ENCODE measurements at places on chromosomes 2 and 18.

DNA sequence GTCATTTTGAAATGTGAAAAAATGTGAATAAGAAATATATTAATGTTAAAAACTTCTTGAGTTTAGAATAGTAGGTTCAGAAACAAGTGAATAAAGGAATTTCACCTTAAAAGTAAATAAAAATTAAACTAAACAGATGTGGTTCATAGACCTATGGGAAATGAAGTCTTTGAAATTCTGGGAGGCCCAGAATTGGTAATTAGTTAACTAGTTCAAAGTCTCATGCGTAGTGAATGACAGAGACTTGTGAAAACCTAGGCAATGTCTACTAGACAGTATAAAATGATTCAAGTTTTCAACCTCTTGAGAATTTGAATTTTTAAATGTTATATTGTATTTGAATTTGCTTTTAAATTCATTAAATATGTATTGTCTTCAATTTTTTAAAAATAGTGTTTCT lies 32.6 kb upstream of the AAK1 start:
- H3K4me3 ChIP-seq, result no peak overlapping the region
- no peaks in the 10 kb centered on the region for H3K27me3 ChIP-seq
- no peak overlapping the region for H3K27ac ChIP-seq
- no peak for DNase-seq
- no peaks in the 10 kb centered on the region for H3K4me1 ChIP-seq
- H3K36me3 ChIP-seq, result no peaks in the 10 kb centered on the region

DNA sequence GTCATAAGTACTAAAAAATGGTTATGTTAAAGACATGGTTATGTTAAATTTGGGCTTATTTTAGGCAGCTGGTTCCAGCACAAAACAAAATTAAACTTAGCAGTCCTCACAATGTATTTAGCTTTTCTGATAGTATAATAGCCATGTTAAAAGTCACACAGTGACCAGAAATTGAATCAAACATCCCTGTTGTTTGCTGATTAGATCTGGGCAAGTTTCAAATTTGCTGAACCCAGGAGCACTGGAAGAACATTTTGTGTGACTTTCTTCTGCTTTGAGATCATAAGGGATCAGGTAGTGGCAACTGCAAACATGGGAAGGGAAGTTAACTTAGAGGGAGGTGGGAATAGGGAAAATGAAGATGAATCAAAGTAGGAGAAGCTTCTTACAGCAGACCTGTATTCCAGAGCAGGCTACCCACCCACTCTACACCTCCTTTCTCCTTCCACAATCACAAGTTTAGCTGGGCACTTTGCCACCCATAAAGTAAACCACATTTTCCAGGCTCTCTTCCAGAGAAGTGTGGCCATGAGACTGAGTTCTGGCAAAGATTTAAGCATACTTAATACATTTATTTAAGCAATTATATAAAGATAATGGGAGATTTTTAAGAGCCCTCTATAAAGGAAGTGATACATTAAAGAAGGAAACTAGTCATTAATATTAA lies 616.1 kb upstream of the LRATD1 start:
- H3K27me3 ChIP-seq, result no peaks in the 10 kb centered on the region
- DNase-seq, result no peak
- H3K4me3 ChIP-seq, result no peak overlapping the region
- no peak overlapping the region for H3K27ac ChIP-seq
- H3K4me1 ChIP-seq, result no peaks in the 10 kb centered on the region

GRCh38 chr18:48391868-48392267 lies 17.3 kb downstream of the ZBTB7C start:
- no peak for DNase-seq
- H3K4me3 ChIP-seq, result no peak overlapping the region
- H3K4me1 ChIP-seq, result no peaks in the 10 kb centered on the region

DNA sequence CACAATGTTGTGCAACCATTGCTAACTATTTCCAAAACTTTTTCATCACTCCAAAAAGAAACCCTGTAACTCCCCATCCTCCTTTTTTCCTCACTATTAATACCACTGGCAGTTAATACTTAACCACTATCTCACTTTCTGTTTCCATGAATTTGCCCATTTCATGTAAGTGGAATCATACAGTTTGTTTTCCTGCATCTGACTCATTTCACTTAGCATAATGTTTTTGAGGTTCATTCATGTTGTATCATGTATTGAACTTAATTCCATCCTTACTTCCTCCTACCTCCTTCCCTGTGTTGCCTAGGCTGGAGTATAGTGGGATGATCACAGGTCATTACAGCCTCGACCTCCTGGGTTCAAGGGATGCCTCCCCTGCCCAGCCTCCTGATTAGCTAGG lies 68.3 kb downstream of the FAM117B start:
- no peaks in the 10 kb centered on the region for H3K27me3 ChIP-seq
- H3K36me3 ChIP-seq, result no peaks in the 10 kb centered on the region
- H3K4me1 ChIP-seq, result no peaks in the 10 kb centered on the region
- no peak for DNase-seq

- H3K27me3 ChIP-seq, result 0 out of 2 replicates have a peak, but pooled peaks cover 1% of the 10 kb centered on the region
- H3K4me3 ChIP-seq, result peak overlapping the region; percentile 67
- no peak for DNase-seq
- H3K4me1 ChIP-seq, result no peaks in the 10 kb centered on the region
These were observed 1.0 kb upstream of the TUBB6 start for GRCh38 chr18:12306752-12307700.

DNA sequence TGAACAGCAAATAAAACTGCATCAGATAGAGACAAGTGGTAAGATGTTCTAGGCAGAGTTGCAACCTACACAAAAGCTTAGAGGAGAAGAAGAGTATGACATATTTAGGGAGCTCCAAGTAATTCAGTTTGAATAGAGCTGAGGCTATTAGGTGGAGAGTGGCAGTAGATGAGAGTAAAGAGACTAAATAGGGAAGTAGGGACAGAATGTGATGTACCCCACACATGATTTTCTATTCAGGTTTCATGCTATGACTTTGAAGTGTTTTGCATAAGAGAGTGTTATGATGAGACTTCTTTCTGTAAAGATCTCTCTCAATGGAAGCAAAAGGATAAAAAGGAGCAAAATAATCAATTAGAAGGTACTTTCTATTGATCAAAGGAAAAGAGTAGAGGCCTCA lies 206.8 kb upstream of the ERBB4 start:
- H3K4me1 ChIP-seq, result no peaks in the 10 kb centered on the region
- H3K36me3 ChIP-seq, result no peaks in the 10 kb centered on the region
- H3K4me3 ChIP-seq, result no peak overlapping the region
- DNase-seq, result no peak

DNA sequence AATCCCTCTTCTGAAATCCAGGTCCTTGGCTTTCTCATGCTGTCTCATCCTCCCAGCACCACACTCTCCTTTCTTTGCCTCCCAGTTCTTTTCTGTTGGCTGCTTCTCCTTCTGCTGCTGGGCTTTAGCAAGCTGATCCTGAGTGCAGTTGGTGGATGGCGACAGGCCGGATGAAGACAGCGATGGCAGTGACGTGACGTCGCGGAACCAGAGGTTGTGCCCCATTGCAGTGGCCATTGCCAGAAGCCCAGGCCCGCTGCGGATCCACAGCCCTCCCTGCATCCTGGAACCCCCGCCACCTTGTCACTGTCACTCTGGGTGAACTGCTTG lies 75.2 kb downstream of the EIPR1 start:
- H3K27ac ChIP-seq, result no peak overlapping the region
- H3K27me3 ChIP-seq, result no peaks in the 10 kb centered on the region
- H3K4me1 ChIP-seq, result peaks cover 3% of the 10 kb centered on the region
- H3K36me3 ChIP-seq, result peaks cover 8% of the 10 kb centered on the region

- DNase-seq, result no peak
- no peaks in the 10 kb centered on the region for H3K36me3 ChIP-seq
- H3K4me3 ChIP-seq, result no peak overlapping the region
- no peaks in the 10 kb centered on the region for H3K4me1 ChIP-seq
- H3K27me3 ChIP-seq, result no peaks in the 10 kb centered on the region
- no peak overlapping the region for H3K27ac ChIP-seq
These were observed 244.7 kb downstream of the NDUFA10 start for GRCh38 chr2:239780236-239780994.

- no peak for DNase-seq
- H3K27ac ChIP-seq, result no peak overlapping the region
- no peaks in the 10 kb centered on the region for H3K27me3 ChIP-seq
- no peaks in the 10 kb centered on the region for H3K36me3 ChIP-seq
- H3K4me3 ChIP-seq, result no peak overlapping the region
These were observed 7.8 kb downstream of the SULT6B1 start for GRCh38 chr2:37180640-37181039.

GRCh38 chr2:79569048-79569447 lies 56.2 kb downstream of the CTNNA2 start:
- no peaks in the 10 kb centered on the region for H3K36me3 ChIP-seq
- no peak for DNase-seq
- no peaks in the 10 kb centered on the region for H3K27me3 ChIP-seq
- H3K4me1 ChIP-seq, result no peaks in the 10 kb centered on the region
- H3K4me3 ChIP-seq, result no peak overlapping the region

GRCh38 chr2:157404363-157404762 lies 39.5 kb downstream of the CYTIP start:
- H3K27ac ChIP-seq, result no peak overlapping the region
- no peak overlapping the region for H3K4me3 ChIP-seq
- no peaks in the 10 kb centered on the region for H3K27me3 ChIP-seq

GRCh38 chr2:121066526-121066925 lies 218.5 kb downstream of the TFCP2L1 start:
- no peaks in the 10 kb centered on the region for H3K4me1 ChIP-seq
- H3K27me3 ChIP-seq, result peaks cover 3% of the 10 kb centered on the region
- DNase-seq, result no peak
- no peaks in the 10 kb centered on the region for H3K36me3 ChIP-seq
- H3K4me3 ChIP-seq, result no peak overlapping the region

GRCh38 chr2:68790600-68790999 lies 56.0 kb downstream of the ARHGAP25 start:
- H3K4me3 ChIP-seq, result no peak overlapping the region
- peaks cover 11% of the 10 kb centered on the region for H3K4me1 ChIP-seq
- H3K27ac ChIP-seq, result no peak overlapping the region
- no peaks in the 10 kb centered on the region for H3K36me3 ChIP-seq

DNA sequence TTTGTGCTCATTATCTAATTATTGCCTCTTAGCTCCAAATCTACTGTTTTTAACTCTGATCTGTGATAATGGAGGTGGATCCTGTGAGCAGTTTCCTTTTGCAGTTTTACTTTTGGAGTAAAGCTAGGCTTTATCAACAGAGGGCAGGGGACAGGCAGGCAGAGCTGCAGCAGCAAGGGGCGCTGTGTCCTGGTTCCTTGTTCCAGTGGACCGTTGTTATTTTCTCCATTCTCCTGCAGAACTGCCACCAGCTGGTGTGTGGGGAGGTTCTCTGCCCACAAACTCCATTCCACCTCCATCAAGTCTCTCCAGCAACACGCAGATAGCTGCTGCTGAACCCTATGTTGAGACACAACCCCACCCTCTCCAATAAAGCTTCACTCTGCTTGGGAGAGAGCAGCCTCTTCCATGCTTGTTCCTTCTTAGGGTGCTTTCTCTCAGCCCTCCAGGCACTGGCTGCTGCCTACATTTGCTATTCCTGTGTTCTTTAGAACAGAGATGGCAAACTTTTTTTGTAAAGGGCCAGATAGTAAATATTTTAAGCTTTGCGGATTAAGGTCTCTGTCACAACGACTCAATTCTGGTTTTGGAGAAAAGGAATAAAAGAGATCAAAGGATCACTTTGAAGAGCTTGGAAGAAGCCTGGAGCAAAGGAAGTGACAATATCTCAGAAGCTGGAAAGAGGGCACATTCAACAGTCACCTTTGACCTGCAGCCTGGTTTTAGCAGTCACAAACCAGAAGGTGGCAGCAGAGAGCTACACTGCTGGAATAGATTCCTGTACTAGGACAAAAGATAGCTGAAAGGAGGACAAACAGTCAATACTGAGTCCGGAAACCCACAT lies 208.8 kb downstream of the CCDC178 start:
- no peak overlapping the region for H3K4me3 ChIP-seq
- H3K27me3 ChIP-seq, result no peaks in the 10 kb centered on the region
- no peak overlapping the region for H3K27ac ChIP-seq
- H3K36me3 ChIP-seq, result no peaks in the 10 kb centered on the region
- H3K4me1 ChIP-seq, result no peaks in the 10 kb centered on the region
- peak; percentile 17 for DNase-seq

- no peak for DNase-seq
- no peak overlapping the region for H3K4me3 ChIP-seq
- no peaks in the 10 kb centered on the region for H3K4me1 ChIP-seq
These were observed 6.3 kb upstream of the KCNK3 start for GRCh38 chr2:26685989-26686839.

DNA sequence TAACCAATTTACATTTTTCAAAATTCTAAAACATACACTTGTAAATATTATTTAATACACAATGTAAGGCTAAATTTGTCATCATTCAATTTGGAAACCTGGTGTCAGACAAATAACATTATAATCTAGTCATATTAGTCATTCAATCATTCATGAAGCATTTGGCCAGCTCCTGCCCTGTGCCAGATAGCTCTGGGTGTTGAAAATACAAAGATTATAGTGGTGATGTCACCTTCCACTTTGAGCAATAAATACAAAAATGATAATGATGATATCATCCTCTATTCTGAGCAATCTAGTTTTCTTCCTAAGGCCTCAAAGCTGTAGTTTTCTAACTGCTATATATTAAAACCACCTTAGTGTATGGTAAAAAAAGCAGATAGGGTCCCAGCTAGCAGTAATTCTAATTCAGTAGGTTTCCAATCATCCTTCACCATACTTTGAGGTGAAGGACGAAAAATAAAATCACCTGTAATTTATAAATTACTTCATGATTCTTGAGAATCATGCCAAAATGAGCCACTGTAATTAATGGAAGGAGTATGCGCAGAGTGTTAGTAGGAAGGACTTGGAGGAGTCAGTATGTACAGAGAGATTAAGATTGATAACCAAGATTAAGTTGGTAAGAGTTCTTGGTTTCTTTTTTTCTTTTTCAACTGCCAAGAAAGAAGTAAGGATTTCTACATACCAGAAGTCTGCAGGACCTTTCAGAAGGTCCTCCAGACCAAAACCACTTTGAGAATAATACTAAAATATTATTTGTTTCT lies 23.2 kb downstream of the MEMO1 start:
- no peaks in the 10 kb centered on the region for H3K36me3 ChIP-seq
- no peak overlapping the region for H3K27ac ChIP-seq
- no peaks in the 10 kb centered on the region for H3K27me3 ChIP-seq
- H3K4me1 ChIP-seq, result no peaks in the 10 kb centered on the region

GRCh38 chr2:29065068-29065811 lies 9.1 kb downstream of the PCARE start:
- H3K4me1 ChIP-seq, result no peaks in the 10 kb centered on the region
- no peak overlapping the region for H3K4me3 ChIP-seq
- no peak overlapping the region for H3K27ac ChIP-seq
- no peaks in the 10 kb centered on the region for H3K36me3 ChIP-seq
- no peak for DNase-seq
- H3K27me3 ChIP-seq, result no peaks in the 10 kb centered on the region

GRCh38 chr2:143241403-143242088 lies 112.3 kb downstream of the ARHGAP15 start:
- DNase-seq, result no peak
- no peaks in the 10 kb centered on the region for H3K4me1 ChIP-seq
- H3K27me3 ChIP-seq, result no peaks in the 10 kb centered on the region
- no peak overlapping the region for H3K4me3 ChIP-seq
- no peak overlapping the region for H3K27ac ChIP-seq

- peaks cover 15% of the 10 kb centered on the region for H3K4me1 ChIP-seq
- no peak for DNase-seq
These were observed 117.3 kb downstream of the MSH2 start for GRCh38 chr2:47520302-47520630.

GRCh38 chr18:2948038-2948437 lies 64.9 kb downstream of the LPIN2 start:
- H3K36me3 ChIP-seq, result peaks cover 21% of the 10 kb centered on the region
- no peak overlapping the region for H3K27ac ChIP-seq
- H3K4me3 ChIP-seq, result no peak overlapping the region
- no peaks in the 10 kb centered on the region for H3K4me1 ChIP-seq
- H3K27me3 ChIP-seq, result no peaks in the 10 kb centered on the region
- DNase-seq, result no peak

Measured in GM12878 (cell line).